ENCODE measurements at places on chromosomes 13 and 19.

DNA sequence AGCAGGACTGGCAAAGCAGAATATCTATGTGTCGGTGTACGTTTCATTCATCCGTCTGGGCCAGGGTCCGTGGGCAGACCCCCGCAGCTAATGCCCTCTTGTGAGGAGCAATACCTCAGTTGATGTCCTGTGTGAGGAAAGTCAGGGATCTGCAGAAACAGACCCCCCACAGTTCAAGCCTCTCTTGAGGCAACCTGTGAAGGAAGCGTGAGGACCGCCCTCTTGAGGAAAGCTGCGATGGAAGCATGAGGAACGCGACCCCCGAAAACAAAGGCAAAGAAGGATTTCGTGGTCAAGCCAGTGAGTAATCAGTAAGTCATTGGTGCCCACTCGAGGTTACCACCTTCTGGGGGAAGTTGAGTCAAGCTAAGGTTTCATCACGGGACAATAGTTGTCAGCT, 20.9 kb upstream of the ZNF83 start:
- DNase-seq: no peak

- no peak for DNase-seq
Observed at GRCh38 chr19:31118986-31119385, 230.2 kb downstream of the TSHZ3 start.

GRCh38 chr13:29791508-29791907, 58.9 kb downstream of the UBL3 start:
- DNase-seq: no peak

DNA sequence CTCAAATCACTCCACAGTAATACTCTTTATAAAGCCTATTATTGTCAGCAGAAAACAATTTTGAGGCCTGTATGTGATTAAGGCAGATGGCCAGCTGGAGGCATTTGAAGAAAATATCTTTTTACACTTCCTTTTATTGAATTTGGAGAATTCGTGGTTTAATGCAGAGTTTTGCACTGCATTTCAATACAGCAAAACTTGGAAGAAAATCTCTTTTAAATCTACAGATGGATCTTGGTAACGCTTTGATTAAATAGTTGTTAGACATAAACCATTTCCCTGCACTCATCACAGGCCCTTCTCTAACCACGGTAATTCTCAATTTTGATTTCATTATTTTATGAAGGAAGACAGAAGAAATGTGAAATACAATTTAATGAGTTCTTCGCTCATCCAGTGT, 185.7 kb downstream of the RFC3 start:
- no peak for DNase-seq

- no peak for DNase-seq
Observed at GRCh38 chr13:111302045-111302726, 18.3 kb upstream of the TEX29 start.

DNA sequence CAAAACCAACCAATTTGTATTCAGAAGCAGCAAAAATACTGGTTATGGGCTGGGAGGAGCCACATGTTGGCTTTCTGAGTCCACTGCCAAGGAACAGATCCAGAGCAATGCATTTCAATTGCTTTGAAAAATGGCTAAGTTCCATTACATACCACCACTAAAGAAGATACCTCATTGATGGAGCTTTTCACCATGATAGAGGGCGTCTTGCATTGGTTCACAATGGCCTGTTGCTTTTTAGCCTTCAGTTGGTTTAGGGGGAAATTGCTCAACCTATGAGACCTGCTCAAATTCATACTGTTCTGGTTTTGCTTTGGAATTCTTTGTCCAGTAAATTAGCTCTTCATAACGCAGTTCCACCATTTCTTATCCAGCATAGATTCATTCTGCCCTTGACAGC, 21.2 kb upstream of the CPB2 start:
- DNase-seq: no peak

- no peak for DNase-seq
Observed at GRCh38 chr13:63516124-63516523, 2100.5 kb upstream of the PCDH20 start.

DNA sequence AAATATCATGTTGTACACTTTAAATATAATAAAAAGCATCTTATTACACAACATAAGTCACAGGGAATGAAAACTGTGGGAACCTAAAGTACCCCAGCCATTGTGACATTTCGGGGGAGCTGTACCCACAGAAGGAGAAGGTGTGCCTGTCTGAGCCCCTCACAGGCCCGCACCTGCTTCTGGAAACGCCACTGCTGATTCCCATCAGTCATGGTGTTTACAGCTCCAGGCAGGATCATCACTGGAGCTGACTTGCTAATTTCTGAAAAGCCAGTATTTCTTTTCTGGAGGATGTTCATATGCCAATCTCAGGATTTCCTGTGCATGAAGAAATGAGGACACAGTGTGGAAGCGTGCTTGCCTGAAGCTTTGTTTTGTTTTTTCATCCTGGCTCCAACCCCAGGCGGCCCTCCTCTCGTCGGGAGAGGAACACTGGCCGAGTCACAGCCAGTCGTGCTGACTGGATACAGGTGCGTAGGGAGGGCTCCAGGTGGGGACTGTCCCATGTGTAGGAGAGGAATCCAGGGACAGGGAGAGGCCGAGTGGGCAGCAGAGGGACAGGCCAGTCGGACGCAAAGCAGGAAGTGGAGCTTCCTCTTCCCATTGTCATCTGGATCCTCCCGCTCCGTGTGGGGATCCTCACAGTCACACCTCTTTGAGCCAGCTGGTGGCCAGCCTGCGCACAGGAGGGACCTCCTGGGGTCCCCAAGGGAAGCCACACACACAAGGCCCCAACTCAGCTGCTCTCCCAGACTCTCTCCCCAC, 4.2 kb upstream of the ATP12A start:
- no peak for DNase-seq

DNA sequence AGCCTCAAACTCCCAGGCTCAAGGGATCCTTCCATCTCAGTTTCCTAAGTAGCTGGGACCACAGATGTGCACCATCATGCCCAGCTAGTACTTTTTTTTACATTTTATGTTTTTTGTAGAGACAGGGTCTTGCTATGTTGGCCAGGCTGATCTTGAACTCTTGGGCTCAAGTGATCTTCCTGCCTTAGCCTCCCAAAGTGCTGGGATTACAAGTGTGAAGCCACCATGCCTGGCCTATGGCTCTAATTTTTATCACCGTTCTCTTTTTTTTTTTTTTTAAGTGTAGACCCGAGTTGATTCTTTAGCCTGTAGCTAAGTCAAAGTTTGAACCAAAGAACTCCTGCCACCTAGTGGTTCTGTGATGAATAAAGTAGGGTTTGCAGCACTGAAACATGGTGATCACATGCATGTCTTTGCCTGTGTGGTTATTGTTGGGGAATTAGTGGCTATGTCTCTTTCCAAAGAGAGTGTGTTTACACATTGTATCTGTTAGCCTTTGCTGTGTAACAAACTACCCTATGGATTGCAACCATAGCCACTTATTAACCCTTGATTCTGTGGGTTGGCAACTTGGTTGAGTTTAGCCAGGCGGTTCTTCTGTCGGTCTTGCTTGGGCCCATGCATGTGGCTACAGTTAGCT, 11.6 kb downstream of the NFILZ start:
- no peak for DNase-seq

DNA sequence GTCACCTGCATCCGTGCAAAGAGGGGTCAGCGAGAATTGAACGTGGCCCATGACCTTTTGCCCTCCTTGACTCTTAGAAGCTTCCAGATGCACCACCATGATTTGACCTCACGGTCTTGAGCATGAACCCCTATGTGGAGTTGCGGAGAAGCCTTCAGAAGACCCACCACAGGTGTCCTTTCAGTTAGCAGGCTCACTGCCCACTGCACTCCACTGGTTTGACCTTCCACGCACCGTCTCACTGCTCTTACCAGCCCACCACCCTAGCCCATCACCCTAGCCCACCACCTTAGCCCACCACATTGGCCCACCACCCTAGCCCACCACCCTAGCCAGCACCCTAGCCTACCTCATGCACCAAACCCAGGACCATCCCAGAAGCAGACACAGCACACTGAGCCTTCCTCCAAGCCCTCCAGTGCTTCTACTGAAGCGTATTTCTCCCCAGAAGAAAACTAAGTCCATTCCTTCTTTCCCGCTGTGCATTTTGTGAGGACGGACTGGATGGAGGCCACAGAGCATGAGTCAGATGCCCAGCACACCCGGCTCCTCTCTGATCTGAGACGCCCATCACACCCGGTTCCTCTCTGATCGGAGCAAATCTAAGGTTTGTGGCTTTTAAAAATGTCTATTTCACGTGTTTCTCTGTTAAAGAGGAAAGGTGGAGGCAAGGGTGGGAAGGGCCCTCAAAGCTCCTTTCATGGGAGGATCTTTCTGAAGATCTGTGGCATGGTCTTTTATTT, 45.8 kb downstream of the SOX1 start:
- no peak for DNase-seq

DNA sequence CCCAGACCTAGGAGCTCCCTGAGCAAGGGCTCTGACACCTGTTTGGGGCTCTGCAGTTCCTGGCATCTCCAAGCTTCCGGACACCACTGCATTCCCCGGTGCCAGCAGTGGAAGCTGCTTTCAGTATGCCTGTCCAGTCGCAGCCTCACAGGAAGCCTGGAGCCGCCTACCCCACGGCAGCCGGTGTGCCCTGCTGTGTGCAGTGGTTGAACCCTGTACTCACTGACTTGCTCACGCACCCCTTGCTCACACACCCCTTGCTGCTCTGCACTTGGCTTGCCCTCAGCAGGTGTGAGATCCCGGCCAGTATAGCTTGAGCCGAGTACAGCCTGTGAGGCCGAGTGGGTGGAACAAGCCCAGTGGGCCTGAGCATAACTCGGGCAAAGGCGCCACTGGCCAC, 70.3 kb downstream of the PIBF1 start:
- DNase-seq: no peak

- no peak for DNase-seq
Observed at GRCh38 chr13:110351636-110352420, 44.7 kb downstream of the COL4A2 start.

DNA sequence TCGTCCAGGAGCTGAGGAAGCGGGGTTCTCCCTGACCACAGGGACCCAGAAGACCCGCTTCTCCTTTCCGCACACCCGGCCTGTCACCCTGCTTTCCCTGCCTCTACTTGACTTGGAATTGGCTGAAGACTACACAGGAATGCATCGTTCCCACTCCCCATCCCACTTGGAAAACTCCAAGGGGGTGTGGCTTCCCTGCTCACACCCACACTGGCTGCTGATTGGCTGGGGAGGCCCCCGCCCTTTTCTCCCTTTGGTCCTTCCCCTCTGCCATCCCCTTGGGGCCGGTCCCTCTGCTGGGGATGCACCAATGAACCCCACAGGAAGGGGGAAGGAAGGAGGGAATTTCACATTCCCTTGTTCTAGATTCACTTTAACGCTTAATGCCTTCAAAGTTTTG, 18.9 kb downstream of the VASP start:
- peak; percentile 75 for DNase-seq

- no peak for DNase-seq
Observed at GRCh38 chr13:42038661-42039456, 9.6 kb upstream of the DGKH start.

GRCh38 chr19:49301866-49302252, 23.1 kb downstream of the SLC6A16 start:
- DNase-seq: no peak
